AG10803 (cell line): ENCODE measurements at places on chromosomes 13 and 19.

DNA sequence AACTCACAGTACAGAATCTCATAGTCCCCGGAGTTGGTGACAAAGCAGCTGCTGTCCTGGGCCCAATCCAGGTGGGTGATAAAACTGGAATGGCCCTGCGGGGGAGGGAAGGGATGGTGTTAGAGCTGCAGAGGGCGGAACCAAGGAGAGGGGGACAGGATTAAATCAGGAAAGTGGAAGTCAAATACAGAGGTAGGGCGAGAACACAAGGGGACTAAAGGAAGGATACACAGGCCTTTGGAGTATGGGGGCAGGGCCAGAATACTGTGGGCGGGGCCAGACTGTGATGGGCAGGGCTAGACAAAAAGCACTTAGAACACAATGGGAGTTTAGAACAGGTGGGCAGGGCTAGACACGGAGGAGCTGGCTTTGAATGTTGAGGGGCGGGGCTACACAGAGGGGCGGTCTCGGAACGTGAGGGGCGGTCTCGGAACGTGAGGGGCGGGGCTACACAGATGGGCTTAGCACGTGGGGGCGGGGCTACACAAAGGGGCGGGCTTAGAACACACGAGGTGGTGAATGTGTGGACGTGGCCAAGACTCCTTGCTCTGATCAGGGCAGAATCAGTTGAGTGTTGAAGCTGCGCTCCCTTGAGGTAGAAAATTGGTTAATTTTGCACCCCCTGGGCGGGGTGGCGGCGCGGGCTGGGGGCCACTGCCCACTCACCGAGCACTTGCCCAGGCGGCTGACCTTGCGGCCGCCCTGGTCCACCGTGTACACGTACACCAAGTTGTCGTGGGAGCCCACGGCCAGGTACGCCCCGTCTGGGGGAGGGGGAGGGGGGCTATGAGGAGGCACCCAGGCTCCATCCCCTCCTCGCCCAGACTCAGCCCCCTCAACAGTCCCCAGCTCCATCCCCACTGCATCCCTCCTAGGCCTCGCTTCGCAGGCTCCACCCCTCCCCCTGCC is 14.0 kb upstream of the GPR4 start:
- DNase-seq: peak; percentile 66

- DNase-seq: peak; percentile 81
Observed at GRCh38 chr19:47157431-47158321, 27.0 kb downstream of the SAE1 start.

DNA sequence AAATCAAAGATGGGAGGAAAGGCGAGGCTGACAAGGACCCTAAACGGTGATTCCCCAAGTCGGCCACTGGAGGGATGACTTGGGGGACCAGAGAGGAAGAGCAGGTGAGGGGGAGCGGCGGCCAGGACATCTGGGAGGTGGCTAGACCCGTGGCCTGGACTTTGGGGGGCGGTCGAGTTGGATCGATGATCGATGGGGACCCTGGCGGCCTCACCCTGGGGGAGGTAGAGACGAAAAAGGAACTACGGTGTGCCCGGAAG is 7.7 kb upstream of the CIRBP start:
- DNase-seq: no peak

GRCh38 chr19:17842663-17843291 is 5.0 kb downstream of the JAK3 start:
- no peak for DNase-seq

DNA sequence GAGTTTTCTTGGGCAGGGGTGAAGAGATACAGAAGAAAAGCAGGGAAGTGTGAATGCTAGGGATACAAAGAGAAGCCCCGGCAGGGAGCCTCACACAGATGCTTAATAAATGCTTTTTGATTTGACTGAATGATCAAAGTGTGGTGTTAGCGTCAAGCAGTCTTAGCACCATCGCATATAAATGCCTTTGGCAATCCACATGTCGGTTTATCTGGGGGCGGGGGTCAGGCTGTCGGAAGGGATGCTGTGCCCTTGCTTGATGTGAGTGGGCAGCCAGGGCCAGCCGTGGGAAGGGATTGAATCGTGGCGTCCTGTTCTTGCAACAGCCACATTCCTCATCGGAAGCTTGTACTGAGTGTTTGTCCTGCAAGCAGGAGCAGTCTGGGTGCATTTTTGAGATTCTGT is 173.1 kb downstream of the LACC1 start:
- DNase-seq: peak; percentile 62

DNA sequence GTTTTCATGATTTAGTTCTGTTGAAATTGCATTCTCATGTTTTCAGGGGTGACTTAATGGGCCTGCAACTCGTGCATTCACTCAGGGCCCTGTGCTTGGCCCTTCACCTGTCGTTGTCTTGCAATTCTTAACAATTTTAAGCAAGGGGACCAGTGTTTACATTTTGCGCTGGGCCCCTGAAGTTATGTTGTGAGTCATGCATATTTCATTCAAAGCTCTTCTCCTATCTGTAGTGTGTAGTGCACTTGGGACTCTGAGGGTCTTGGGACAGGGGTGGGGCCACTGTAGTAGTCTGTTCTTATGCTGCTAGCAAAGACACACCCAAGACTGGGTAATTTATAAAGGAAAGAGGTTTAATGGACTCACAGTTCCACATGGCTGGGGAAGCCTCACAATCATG is 211.2 kb upstream of the RXFP2 start:
- DNase-seq: no peak
